ENCODE measurements at places on chromosomes 5 and 9.

DNA sequence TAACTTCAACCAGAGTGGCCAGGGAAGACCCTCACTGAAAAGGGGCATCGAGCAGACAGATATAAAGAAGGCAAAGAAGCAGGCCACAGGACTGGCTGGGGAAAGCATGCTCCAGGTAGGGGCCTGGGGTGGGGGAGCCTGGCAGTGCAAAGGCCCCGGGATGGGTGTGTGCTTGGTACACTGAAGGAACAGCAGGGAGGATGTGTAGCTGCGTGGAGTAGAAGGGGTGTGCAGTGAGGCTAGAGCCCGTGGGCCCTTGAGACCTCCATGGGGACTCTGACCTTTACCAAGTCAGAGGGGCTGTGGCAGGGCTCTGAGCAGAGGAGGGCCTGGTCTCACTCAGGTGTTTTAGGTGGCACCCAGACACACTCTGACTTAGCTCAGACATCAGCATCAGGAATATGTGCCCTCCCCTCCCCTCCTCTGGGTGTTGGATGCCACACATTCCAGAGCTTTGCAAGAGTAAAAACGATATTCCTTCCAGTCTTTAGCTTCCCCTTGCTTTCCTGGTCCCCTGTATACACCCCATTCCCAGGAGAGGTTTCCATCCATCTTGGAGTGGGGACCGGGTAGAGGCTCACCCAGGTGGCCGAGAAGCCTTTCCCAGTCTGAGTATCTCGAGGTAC is 7.6 kb downstream of the TRIM7 start:
- no peak for DNase-seq

DNA sequence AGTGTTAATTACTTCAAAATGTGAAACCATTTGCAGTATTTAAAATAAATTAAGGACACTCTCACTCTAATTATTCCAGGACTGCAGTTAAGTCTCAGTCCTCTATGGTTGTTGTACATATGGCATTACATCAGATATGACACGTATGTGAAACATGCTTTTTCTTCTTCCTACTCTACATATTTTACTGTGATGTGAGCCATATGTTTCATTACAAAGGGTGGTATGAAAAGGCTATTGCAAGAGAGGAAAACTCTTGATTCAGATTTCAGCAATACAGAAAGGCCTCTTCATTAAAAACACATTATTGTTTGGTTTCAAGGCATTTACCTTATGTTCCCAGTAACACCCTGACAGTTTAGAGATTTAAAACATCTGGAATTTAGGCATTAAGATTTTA is 964.5 kb upstream of the DMAC1 start:
- no peak for DNase-seq

DNA sequence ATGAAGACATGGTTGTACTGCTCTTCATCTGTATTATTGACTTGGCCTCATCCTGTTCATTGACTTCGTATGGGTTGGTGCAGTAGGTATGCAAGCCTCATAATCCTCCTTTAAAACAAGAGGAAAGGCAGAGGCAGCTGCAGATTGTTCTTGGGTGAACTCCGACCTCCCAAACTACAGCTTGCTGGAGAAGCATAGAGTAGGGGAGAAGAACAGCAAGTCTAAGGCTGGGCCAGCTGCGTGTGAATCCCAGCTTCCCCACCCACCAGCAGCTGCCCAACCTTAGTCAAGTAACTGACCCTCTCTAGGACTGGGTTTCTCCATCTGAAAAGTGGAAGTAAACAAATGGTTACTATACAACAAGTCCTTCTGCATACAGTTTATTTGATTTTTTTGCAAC is 114.5 kb upstream of the WWC1 start:
- no peak for DNase-seq

- no peak for DNase-seq
These were observed 4.2 kb downstream of the LCN1 start for GRCh38 chr9:135525241-135526088.

DNA sequence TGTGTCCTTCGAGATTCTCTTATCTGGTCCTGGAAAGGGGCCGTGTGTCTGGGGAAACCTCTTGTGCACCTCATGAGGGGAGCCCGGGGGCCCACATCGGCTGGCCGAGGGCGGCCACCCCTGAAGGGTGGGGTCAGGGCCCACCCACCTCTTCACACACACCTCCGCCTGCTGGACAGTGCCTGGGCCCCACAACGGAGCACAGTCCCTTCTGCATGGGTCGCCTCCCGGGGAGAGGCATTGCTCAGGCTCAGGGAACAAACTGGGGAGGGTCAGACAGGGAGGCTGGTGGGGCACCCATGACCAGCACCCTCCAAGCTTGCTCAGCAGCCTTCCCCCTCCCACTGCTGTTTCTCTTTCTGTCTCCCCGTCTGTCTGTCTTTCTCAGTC is 1.3 kb upstream of the LRRC14B start:
- DNase-seq = no peak

DNA sequence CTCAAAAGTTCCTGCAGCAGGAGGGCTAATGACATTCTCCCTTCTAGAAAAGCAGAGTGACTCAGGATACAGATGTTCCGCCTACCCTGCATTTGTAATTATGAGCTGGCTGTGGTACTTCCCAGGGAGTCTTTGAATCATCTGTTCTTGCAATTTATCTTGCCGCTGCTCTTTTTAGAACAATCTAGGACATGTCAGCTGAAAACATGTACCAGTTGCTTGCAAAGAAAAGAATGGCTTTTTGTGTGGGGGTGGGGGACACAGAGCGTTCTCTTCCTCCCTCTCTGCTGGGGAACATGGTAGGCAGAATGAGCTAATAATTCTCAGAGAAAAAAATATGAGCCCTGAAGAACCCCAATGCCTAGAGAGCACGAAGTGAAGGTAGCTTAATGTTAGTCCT is 51.7 kb upstream of the TUT7 start:
- DNase-seq = no peak

- no peak for DNase-seq
These were observed 293.7 kb downstream of the KIF4B start for GRCh38 chr5:155307229-155307628.

DNA sequence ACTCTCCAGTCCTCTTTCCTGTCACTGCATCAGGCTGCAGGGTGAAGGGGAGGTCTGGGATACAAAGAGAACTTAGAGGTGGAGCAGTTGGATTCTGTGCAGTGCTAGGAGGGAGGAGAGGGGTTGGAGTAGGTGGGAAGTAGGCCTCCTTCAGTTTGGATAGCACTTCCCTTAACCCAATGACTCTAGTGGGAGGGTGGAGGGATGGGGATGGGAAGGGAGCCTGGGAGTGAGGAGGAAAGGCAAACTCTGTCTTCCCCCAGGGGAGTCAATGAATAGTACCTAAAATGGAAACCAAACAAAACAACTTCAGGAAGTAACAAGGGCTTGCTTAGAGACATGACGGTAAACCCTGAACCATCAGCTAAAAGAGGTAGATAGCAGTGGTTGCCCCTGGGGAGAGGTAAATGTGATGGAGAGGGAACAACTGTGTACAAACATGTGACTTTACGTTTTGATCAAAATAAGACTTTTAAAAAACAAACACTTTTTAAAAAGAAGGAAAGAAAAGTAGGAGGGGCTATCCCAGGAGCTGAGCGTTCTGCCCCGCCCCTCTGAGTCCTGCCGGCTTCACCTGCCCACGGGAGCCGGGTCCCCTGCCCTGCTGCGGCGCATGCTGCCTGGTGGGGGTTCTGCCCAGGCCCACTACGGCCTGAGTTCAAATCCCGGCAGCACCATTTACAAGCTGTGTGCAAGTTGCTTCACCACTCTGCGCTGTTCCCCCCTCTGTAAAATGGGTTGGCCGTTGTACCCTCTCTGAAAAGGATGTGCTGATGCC is 30.9 kb downstream of the GSN start:
- no peak for DNase-seq

GRCh38 chr5:128144491-128144890 is 60.9 kb downstream of the SLC12A2 start:
- no peak for DNase-seq

DNA sequence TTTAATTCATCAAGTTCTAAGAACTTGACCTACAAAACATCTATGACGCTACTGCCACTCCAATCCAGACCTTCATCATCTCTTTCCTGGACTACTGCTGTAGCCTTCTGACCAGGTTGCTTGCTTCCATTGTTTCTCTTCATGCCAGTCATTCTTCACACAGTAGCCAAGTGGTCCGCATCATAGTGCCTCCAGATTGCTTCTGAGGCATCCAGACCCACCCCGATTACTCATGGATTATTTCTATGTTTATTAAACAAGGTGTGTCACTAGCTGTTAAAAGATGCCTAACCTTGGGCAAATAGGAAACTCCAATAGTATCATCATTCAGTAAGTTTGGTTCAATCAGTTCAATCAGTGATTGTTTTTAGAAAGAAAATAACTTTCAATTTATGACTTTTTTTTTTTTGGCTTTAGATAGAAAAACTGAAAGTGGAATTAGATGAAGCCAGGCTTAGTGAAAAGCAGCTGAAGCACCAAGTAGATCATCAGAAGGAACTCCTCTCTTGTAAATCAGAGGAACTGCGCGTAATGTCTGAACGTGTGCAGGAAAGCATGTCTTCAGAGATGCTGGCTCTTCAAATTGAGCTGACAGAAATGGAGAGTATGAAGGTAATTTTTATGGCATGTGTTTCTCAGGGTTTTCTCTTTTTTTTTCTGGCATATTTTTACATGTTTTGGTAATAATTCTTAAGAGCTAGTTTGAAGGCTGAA is 9.5 kb downstream of the SPDL1 start:
- DNase-seq = no peak

- no peak for DNase-seq
These were observed 2117.6 kb downstream of the MAT2B start for GRCh38 chr5:165622864-165623536.

DNA sequence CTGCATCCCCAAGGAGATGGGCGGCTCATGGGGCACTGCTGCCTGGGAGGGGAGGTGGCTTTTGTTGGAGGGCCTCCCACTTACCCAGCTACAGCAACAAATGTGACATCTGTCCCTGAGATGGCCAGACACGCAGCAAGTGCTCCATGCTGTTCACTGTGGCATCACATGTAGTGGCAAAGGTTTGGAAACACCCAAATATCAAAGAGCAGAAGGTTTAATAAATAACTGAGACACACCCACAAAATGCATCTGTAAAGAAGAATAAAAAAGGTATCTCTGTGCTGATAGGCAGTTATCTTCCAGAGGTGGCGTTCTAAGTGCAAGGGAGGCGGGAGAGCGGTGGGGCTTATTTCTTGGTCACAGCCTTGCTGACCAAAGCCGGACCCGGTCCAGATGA is 23.3 kb upstream of the CLPTM1L start:
- no peak for DNase-seq

DNA sequence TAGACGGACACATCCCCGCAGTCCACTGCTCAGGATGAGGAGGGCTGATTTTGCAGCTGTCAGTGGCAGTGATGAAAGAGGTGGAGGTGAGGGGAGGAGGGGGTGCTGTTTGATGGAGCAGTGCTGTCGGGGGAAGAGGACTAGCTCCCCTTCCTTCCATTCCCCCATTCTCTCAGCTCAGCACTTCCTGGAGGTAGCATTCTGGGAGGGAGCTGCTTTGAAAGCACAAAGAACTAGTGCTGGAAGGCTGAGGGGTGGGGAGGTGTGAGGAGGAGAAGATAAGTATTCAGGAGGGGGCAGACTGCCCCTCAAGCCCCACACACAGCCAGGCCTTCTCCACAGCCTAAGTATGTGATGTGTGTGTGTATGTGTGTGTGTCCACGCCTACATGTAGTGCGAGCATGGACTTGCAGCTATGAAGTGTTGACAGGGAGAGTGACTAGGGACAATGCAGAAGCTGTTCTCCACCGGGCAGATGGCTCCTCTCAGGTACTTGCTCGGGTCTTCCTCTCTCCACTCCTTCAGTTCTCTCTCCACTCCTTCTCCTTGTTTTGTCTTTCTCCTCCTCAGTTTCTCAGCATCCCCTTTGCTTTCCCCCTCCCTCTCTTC is 65.5 kb upstream of the HSPA9 start:
- DNase-seq = no peak

- DNase-seq = no peak
These were observed 6.1 kb upstream of the PRUNE2 start for GRCh38 chr9:76911971-76912370.

- no peak for DNase-seq
These were observed 50.9 kb downstream of the PLPP1 start for GRCh38 chr5:55483885-55484284.

- no peak for DNase-seq
These were observed 160.0 kb downstream of the RMI1 start for GRCh38 chr9:84140535-84141101.

- no peak for DNase-seq
These were observed 26.3 kb upstream of the CDKN2AIPNL start for GRCh38 chr5:134437847-134438581.

GRCh38 chr5:128212191-128212806 is 128.7 kb downstream of the SLC12A2 start:
- DNase-seq = no peak

DNA sequence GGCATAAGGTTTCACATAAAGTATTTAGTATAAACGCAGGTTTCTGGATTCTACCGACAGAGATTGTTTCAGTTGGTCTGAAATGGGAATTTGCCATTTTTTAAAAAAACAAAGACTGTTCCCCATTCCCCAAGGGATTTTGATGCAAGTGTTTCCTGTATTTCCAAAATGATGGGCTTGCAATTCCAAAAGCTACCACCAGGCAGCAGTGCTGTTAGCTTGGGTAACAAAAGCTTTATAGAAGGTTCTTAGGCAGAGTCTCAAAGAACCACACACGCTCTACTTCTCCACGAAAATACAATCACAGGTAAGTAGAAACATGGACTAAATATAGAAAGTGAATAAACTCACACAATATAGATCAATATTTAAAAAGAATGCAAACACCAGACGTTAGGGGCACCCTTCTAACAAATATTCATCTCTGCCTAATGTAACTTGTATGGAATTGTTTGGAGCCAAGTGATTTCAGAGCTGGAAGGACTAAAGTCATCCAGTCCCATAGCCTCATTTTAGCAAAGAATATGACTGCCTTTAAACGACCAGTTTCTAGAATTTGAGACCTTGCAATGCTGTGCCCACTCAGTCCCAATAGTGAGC is 154.3 kb downstream of the SPOCK1 start:
- no peak for DNase-seq

DNA sequence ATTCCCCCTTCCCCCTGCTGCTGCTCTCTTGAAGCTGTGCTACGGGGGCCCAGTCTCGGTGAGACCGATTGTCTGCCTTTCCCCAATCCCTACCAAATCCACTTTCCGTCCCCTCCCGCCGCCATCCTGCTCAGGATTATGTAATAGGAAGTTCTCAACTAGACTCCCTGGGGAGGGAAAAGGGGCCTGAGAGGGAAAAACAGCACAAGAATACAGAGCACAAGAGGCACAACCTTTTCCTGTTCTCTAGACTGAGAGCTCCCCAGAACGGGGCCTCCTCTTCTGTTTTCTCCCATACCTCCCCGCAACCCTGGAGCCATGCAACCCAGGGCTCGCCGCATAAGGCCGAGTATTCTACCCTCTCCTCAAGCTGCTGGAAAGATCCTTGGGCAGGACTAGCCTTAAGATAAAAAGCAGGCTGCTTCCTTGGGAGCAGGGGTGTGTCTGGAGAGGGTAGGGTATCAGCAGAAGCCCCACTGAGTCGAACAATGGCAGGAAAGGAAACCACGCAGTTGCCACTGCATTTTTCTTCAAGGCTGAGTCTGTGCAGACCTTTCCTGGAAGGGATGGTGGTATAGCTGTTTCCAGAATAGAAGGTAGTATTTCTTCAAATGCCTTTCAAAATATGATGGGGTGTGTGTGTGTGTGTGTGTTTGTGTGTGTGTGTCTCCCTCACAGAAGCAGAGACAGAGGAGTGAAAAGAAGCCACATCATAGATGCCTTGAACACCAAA is 12.9 kb downstream of the MYORG start:
- no peak for DNase-seq

All from T-helper 9 cell (primary cell).